ENCODE measurements at places on chromosomes 12 and 14.

GRCh38 chr12:106982229-106982628 lies 4.7 kb downstream of the MTERF2 start:
- H3K27ac ChIP-seq = no peak overlapping the region
- DNase-seq = no peak
- no peaks in the 10 kb centered on the region for H3K36me3 ChIP-seq
- H3K27me3 ChIP-seq = no peaks in the 10 kb centered on the region
- H3K4me3 ChIP-seq = no peak overlapping the region
- H3K4me1 ChIP-seq = peaks cover 9% of the 10 kb centered on the region

DNA sequence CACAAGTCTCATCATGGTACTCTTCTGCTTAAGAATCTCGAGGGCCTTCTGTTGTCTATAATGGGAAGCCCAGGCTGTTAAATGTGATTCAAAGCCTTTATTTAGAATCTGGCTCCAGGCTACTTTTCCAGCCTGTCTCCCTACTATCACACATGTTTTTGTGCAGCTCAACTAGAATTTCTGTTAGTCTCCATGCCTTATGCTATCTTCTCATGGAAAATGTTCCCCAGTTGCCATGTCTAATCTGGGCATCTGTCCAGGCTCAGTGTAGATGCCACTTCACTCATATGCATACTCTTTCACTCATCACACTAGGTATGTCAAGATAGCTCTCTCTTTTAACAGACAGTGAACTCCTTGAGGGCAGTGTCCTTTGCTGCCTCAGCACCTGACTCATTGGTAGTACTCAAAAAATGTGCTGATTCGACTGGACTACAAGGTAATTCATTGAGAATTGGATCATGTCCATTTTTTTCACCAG lies 145.3 kb downstream of the TTLL5 start:
- no peak for DNase-seq
- no peaks in the 10 kb centered on the region for H3K4me1 ChIP-seq
- peaks cover 21% of the 10 kb centered on the region for H3K36me3 ChIP-seq
- H3K27me3 ChIP-seq = no peaks in the 10 kb centered on the region
- no peak overlapping the region for H3K27ac ChIP-seq

GRCh38 chr14:90990141-90990540 lies 70.3 kb downstream of the RPS6KA5 start:
- no peak overlapping the region for H3K4me3 ChIP-seq
- DNase-seq = no peak

DNA sequence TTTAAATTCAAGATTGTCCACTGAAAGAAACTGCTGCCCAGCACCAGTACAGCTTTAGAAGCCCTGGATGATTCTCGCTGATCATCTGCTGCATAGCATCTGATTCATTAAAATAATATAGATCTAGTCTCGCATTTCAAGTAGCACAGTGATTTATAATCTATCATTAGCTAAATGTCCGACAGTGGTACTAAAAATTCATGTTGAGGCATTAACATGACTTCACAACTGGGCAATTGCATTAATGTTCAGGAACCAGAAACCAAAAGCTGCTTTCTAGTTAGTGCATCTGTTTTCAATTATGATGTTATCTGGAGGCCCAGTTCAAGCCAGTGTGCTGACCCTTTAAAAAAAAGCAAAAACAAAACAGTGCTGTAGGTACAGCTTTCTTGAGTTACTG lies 1987.2 kb upstream of the SEL1L start:
- H3K36me3 ChIP-seq = no peaks in the 10 kb centered on the region
- no peak overlapping the region for H3K27ac ChIP-seq
- no peak for DNase-seq
- H3K27me3 ChIP-seq = no peaks in the 10 kb centered on the region

DNA sequence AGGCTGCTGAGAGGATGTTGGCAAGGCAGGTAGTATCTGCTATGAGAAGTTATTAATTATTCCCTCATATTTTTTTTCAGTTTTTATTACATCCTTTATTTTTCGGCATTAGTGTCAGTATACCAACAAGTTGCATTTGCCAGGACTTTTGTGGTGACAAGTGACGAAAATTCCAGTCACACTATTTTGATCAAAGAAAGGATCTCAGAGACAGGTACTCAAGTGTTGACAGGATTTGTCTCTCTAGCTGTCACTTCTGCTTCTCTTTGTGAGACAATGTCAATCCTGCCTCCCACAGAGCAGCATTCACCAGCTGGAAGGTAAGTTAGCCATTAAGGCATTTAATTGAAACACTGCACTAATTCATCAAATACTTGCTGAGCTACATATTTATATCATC lies 18.0 kb upstream of the IFNG start:
- no peak overlapping the region for H3K27ac ChIP-seq
- DNase-seq = no peak
- no peaks in the 10 kb centered on the region for H3K4me1 ChIP-seq

- H3K27me3 ChIP-seq = no peaks in the 10 kb centered on the region
- DNase-seq = no peak
- no peaks in the 10 kb centered on the region for H3K4me1 ChIP-seq
- no peak overlapping the region for H3K4me3 ChIP-seq
Observed at GRCh38 chr14:26917086-26917485, 319.3 kb upstream of the NOVA1 start.

- no peak for DNase-seq
- H3K4me3 ChIP-seq = no peak overlapping the region
- peaks cover 20% of the 10 kb centered on the region for H3K4me1 ChIP-seq
- no peaks in the 10 kb centered on the region for H3K27me3 ChIP-seq
Observed at GRCh38 chr12:96354326-96354725, 45.9 kb downstream of the CDK17 start.

GRCh38 chr14:60508707-60509437 lies at the start of gene SIX6:
TSS of gene SIX6 (plus strand) at chr14:60509146. CDS start at chr14:60509399, 253 bp downstream.
- peaks cover 100% of the 10 kb centered on the region for H3K27me3 ChIP-seq
- no peak within 1 kb of the TSS for H3K27ac ChIP-seq
- no peaks in the 10 kb centered on the region for H3K36me3 ChIP-seq
- H3K4me3 ChIP-seq = no peak within 1 kb of the TSS
- DNase-seq = no peak

Measured in CD14-positive monocyte (primary cell).